ENCODE measurements at places on chromosomes 6 and 20.

GRCh38 chr20:14282140-14282539 is 55.3 kb downstream of the FLRT3 start:
- ATAC-seq = no peak

DNA sequence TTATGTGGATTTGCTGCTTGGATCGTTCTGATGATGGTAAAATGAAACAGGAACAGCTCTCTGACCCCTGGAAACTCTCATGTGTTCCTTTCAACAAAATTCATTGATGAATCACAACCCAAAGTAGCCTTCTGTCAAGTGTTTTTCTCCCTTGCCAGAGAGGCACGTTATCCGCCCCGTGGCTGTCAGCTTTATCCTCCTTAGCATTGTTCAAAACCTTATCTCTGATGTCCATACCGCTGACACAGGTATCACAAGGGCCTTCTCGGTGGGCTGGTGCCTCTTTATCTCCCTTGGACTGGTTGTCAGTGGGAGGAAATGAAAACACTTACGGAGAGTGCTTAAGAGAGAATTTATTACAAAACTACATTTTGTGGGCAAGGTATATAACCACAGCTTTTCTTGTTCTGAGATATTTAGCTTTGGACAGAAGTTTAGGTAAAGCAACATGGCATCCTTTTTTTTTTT is 84.9 kb downstream of the TIAM2 start:
- ATAC-seq = peak; percentile 55

DNA sequence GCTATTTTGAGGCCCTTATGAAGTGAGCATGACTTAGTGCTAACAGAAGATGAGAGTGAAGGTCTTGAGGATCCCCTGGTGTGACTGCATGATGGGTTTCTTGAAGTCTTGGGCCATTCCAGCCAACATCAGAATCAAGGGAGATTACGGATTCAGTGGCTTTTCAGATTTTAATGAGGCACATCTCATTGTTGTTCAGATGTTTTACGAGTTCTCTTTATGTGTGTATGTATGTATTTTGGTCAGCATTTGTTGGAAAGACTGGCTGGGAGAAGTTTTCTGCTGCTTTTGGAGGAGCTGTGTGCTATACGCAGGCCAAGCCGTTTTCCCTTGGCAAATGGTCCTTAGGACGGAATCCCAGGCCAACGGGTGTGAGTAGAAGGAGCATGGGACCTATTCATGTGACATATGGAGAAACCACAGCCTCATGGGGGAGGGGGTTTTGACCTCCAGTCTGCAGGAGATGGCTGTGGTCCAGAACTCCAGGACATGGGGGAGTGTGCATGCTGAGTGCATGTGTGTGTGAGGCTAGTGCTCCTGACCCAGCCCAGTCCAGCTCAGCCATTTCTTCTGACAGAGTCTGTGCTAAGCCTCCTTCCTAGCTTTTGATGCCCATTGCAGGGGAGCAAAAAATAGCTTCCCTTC is 35.3 kb downstream of the CHMP4B start:
- no peak for ATAC-seq

GRCh38 chr6:47772359-47772758 is 9.5 kb upstream of the OPN5 start:
- ATAC-seq = no peak

GRCh38 chr20:2227861-2228260 is 67.9 kb upstream of the TGM3 start:
- no peak for ATAC-seq

GRCh38 chr6:74087899-74088298 is 391.9 kb downstream of the CD109 start:
- ATAC-seq = no peak

- no peak for ATAC-seq
Observed at GRCh38 chr6:66435321-66435720, 728.3 kb upstream of the EYS start.

DNA sequence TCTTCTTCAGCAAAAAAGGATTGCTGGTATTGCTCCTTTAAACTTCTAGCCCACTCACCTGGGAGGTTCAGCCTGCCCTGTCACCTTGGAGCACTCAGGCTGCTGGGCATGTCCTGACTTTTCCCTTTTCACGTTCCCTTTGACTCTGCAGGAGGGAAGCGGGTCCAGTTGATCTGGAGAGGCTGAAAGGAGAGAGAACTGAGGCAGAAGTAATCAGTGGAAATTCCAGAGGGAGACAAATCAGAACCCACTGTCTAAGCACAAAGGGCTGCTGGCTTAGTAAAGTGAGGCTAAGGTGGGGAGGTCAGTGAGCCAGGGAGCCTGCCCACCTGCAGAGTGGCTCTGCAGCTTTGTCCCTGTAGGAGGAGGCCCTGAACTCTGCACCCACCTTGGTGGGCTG is 9.7 kb upstream of the SYNDIG1 start:
- ATAC-seq = no peak

DNA sequence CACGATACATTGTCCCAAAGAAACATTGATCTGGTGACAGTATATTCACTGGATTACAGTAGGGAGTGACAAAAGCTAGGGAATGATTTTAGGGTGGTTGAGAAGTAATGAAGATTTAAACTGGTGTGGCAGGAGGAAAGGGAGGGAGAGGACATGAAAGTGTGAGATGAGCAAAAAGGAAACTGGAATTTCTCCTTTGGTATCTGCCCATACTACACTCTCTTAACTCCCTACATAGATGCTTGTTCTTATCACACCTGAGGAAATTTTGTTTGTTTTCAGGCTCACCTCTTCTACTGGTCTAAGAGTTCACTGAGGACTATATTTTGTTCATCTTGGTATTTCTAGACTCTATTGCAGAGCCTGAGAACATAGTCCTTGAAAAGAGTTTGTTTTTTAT is 44.9 kb upstream of the CEP162 start:
- no peak for ATAC-seq

- ATAC-seq = peak; percentile 76
Observed at GRCh38 chr6:136288566-136289326, 900 bp downstream of the BCLAF1 start.

GRCh38 chr6:83613378-83613777 is 95.5 kb downstream of the SNAP91 start:
- ATAC-seq = no peak

DNA sequence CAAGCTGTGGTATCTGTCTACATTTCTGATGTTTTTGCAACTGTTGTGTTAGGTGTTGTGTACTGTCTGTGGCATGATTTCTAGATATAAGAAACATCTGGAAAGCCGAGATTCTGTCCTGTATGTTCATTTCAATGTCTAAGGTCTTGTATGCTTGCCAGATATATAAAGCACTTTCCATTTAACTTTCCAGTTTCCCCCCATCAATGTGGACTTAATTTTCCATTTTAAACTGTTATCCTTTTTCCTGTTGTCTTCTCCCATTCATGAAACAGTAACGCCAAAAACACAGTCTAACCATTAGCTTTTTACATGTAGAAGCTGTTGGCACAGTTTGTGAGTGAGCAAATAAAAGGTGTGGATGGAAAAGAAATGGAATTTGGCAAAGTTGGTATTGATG is 181.6 kb downstream of the FARS2 start:
- ATAC-seq = no peak

DNA sequence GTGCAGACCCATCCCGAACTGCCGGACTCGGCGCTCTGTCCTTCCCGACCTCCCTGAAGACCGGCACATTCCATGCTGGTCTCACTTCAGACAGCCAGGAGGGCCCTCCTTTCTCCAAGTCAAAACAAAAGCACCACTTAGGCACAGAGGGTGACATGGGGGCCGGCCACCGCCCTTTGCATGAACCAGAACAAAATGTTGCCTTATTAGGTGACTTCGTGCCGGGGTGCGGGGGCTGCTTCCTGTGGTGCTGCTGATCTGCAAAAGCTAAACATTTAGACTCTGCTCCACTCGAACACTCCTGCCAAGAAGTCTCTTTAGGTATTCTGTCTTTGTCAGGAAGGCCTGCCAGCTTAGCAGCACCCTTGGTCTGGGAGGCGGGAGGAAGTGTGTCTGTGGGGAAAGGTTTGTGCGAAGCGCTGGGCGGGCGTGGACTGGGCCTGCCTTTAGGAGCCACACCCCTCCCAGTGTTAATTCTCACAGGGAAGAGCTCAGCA is 133.8 kb downstream of the SMOC2 start:
- no peak for ATAC-seq

DNA sequence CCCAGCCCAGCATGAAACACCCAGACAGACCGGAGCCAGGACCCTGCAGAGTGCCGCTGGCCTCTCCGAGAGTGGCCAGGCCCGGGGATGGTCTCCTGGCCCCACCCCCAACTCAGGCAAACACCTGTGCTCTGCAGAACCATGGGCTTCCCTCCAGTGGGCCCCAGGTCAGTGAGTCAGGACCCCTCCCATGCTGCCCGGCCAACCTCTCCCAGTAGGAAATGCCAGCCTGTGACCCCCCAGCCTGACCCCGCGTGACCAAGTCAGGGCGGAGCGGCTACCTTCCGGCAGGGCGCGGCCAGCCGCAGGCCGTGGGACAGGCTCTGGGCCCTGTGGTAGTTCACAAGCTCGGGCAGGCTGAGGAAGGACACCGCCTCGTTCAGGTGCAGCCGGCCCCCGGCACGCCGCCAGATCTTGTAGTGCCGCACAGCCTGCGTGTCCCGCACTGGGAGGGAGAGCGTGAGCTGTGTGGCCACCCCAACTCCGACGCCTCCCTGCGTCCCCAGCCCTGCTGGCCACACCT is 3.2 kb downstream of the PTK6 start:
- no peak for ATAC-seq

- no peak for ATAC-seq
Observed at GRCh38 chr6:28003661-28004060, 46.6 kb downstream of the OR2B6 start.

DNA sequence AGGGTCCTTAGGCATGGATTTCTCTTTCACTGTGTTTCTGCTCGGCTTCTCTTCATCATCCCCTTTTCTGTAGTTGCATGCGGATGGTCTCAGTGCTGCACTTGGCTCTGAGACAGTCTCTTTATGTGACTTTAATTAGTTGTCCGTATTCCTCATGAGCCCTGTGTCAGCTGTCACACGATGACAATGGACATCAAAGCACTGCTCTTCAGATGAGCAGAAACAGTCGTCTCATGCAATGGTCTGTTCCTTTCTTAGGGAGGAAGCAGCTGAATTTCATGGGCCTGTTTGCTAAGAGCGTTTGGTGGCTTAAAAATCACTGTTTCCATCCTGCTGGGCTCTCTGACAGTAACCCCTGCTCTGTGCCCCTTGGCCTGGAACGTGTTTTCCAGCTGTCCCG is 64.9 kb downstream of the SYTL3 start:
- no peak for ATAC-seq

DNA sequence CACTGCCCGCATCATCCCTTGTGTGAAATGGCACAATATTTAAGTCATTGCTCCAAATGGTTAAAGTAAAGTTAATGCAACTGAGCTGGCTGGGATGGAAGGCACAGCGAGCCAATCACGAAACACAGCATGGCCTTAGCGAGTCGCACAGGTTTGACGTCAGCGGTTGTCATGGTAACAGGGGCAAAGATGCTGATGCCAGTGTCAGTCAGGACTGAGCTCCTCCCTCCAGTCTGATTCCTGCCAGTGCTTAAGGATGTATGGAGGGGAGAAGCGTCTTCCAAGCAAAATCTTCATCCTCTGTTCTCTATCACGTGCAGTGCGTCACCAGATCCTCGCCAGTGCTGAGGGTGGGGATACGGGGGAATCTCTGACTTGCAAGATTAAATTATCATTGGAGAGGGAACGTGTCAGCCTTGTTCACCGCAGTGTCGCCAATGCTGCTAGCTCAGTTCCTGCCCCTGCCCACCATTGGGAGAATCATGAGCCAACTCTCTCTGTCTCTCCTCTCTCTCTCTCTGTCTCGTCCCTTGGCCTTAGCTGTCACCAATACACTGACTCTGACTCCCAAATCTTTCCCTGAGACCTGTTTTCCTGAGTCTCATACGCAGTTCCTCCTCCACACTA is 24.5 kb downstream of the TSPYL4 start:
- ATAC-seq = no peak

- no peak for ATAC-seq
Observed at GRCh38 chr6:105482227-105482844, 79.5 kb upstream of the PREP start.

GRCh38 chr6:72817208-72817607 is 195.3 kb downstream of the KCNQ5 start:
- no peak for ATAC-seq

DNA sequence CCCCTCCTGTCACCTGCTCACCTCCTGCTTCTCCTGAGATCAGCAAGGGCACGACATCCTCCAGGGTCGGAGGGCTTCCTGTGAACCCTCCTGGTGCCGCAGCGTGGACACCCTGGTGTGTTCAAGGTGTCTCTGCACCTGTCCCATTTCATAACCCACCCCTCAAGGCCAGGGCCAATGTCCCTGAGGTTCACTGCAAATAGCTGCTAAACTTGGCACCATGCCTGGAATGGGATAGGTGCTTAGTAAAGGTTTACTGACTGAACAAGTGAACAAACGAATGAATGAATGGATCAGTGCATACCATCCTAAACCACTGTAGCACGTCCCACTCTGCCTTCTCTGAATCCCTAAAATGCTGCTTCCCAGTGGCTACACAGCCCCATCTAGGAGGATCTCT is 35.0 kb downstream of the SIRPA start:
- ATAC-seq = no peak

- ATAC-seq = no peak
Observed at GRCh38 chr20:37297066-37297736, 7.7 kb downstream of the MANBAL start.

GRCh38 chr20:46423342-46423741 is 16.9 kb upstream of the ELMO2 start:
- no peak for ATAC-seq

DNA sequence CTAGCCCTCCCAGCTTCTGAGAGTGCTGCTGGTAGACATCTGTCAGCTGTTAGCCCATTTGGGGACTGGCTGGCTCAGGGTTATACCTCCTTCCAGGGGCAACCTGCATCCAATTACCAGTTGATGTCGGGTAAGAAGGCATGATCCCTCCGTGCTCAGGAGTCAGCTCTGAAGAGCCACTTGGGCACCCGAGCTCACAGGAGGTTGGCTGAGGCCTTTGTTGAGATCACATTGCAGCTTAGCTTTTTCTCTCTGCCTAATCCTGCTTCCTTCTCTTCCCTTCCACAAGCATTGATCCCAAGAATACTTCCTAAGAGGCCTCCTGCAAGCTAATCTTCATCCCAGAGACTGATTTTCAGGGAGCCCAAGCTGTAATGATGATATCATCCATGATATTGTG is 35.5 kb downstream of the SCP2D1 start:
- no peak for ATAC-seq

DNA sequence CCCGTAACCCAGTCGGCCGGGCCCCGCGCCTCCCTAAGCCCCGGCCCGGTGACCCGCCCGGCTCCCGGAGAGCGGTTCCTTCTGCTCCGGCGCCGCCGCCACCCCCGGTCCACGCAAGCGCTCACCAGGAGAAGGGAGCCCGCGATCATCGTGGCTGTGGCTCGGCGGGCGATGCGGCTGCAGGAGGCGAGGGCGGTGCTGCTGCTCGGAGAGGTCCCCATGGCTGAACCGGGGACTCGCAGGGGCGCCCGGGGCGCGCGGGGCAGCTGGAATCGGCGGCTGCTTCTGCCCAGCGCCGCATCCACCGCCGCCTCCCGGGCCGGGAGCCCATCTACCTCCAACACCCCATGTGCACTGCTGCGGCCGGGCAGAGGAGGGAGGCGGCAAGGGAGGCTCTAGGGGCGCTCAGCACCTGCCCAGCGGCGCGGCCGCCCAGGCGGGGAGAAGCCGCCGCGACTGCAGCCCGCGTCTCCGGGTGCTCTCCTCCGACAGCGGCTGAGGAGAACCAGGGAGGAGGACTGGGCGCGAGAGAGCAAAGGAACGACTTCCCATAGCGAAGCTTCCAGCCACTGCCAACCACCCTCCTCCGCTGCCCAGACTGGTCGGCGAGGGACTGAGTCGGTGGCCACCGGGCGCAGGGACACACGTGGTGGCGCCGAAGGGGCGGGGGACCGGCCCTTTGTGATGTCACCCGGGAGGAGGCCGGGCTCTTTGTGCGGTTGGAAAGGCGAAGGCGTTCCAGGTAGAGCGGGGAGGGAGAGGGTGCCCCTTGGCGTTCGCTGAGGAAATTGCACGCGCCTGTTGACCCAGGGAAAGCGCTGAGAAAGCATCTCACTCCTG is at the start of gene TNFRSF21:
TSS of gene TNFRSF21 (minus strand) at position 615 of the 840 bp plus-strand sequence. CDS start at position 221, 394 bp downstream.
- ATAC-seq = peak; percentile 96

All from stimulated activated memory B cell treated with anti-CD40 and anti-IgM and Interleukin-4, amounts not matched to agents 10 μg/mL and 1 μg/mL and 100 μg/mL, for 72 hours (primary cell).